Stimulated activated CD4-positive, alpha-beta T cell treated with anti-CD3 and anti-CD28 coated beads, Interleukin-2, amount 100 ng/mL, for 48 hours (primary cell): ENCODE measurements at places on chromosomes 16 and 17.

DNA sequence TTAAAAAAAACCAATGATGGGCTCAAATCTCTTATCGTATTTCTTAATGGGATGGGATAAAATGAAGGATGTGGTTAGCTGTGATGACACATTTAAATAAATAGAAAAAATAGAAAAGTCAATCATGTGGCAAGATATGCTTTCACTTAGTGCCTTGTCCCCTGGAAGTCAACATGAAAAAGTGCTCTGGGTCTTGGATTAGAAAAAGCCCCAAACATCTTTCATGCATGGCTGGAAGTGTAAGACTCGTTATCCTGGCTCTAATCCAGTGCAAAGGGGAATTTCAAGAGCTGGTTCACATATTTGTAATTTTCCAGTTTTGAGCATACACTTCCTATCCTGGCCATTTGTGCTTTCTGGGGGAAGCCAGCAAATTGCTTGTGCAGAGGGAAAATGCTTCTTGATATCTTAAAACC, 160.9 kb downstream of the MAP2K6 start:
- no peak for DNase-seq

- peak; percentile 63 for DNase-seq
Observed at GRCh38 chr17:8163978-8164814, 1.4 kb upstream of the VAMP2 start.

DNA sequence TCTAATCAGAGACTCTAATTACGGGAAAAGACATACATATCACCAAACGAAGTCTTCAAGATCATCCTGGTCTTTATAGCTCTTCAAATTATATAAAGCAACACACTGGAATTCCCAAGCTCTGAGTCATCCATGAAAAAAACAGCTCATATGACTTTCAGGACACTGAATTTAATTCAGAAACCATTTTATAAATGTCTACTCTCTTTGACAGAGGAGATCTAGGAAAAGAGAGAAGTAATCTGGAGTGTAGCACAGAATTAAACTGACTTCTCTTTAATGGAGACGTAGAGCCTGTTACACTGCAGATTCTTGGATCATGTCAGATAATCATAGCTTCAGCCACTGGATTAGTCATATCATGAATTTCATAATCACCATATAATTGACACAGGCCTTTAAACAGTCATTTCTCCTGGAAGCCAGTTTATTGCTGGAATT, 86.8 kb upstream of the WSB1 start:
- no peak for DNase-seq

GRCh38 chr16:27154705-27155521, 48.4 kb upstream of the KDM8 start:
- peak; percentile 82 for DNase-seq

GRCh38 chr17:42562388-42563142, 617 bp downstream of the COASY start:
- DNase-seq, result no peak

DNA sequence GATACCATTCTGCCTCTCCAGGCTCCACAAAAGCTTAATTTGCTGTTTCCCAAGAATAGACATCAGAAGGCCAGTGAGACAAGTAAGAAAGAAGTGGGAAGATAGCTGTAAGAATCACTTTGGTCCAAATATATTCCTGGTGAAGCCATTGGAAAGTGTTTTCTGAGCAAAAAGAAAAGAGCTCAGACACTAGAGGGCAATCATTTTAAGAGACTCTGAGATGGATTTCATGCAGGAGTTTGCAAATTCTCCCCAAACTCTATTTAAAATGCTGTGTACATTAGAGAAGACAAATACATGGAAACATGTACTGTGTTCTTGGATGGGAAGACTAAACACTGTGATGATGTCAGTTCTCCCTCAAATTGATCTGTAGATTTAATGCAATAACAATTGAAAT, 8.0 kb upstream of the SLC6A2 start:
- no peak for DNase-seq

GRCh38 chr16:63808730-63809129, 1313.1 kb downstream of the CDH11 start:
- no peak for DNase-seq
